Activated CD8-positive, alpha-beta memory T cell treated with anti-CD3 and anti-CD28 coated beads for 4 hours (primary cell): ENCODE measurements at places on chromosomes 3 and 15.

GRCh38 chr15:89303986-89304385, 30.6 kb downstream of the POLG start:
- DNase-seq = no peak

DNA sequence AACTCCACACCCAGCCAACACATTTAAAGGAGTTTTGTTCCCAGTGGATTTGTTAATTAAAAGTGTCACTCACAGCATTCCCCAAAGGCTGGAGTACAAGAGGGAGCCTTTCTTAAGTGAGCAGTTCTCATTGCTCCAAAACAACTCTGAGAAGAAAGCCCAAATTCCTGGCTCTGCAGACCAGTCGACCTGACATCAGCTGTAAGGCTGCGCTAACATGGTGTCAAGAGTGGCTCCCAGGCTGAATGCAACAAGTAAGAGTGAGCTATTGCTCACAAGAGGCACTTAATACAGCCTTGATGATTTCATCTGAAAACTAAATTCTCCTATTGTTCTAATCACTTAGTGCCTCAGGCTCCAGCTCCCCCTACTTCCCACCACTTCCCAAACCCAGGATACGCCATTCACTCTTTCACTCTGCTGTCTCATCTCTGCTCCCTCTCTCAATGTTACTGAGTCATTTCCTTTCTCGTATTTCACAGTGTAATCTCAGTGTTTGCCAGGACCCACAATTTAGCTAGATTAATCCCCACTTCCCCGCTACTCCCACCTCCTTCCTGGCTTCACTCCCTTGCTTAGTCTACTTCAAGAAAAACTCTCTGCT, 81.8 kb downstream of the WWTR1 start:
- no peak for DNase-seq

GRCh38 chr3:122555275-122556071, 8.6 kb downstream of the PARP9 start:
- no peak for DNase-seq

- DNase-seq = no peak
Measured at GRCh38 chr3:159761848-159762635, 226.6 kb upstream of the IL12A start.

DNA sequence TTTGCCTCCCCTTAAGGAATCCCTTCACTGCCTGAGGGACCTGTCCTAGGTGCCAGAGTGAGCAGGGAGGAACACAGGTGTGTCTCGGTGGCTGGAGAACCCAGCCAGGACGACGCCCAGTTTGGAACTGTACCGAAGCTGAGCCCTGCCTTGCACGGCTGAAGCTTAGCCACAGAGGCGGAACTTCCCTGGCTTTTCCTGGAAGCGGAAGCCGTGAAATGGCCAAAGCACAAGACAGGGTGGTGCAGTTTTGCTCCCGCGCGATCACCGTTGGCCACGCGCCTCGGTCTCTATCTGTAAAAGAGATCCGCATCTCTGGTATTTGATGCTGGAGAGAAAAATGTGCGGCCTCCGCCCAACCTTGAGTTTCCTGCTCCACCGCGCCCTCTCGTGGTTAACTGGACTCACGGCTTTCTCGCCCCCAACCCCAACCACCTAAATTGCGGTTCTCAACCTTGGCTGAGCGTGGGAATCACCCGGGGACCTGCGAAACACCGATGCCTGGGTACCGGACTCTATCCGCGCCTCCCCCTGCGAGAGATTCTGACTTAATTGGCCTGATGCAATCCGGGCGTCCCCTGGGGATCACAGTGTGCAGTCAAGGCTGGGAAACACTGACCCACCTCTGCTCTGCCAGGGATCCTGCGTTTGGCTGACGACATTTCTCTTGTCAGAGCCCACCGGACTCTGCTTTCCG, 70.7 kb upstream of the ABHD2 start:
- peak; percentile 64 for DNase-seq

GRCh38 chr3:106573605-106574004, 704.8 kb upstream of the CBLB start:
- no peak for DNase-seq

DNA sequence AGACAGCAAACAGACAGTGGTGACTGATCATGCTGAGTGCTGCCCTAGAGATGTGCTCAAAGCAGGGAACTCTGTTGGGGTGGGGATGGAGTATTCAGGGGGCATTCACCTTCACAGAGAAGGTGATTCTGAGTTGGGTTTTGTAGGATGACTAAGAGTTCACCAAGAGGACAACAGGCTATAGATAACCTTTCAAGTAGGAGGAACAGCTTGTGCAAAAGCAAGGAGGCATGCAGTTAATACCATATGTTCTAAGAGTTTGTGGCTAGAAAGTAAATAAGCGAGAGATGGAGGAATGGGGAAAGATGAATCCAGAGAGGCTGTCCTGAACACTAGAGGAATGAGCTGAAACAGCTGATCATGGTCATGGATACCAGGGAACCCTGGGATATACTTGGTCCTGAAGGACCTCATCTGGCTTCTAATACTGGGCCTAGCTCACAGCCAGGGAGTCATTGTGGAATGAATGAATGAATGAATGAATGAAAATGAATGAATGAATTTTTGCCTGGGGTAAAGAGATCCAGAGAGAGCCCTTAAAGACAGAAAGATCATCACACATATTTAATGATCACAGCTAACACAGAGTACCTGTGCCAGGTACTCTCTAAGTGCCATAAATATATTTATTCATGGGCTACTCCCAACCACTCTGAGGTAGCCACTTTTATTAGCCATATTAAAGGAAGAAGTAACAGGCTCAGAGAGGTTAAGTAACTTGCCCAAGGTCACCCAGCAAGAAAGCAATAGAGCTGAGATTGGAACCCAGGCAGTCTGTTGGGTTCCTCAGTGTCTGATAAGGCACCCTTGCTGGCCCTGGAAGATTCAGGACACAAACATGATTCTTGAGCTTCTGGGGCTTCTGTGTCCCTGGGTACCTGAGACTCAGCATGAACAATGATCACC, 22.0 kb downstream of the SMAD6 start:
- no peak for DNase-seq

- DNase-seq = no peak
Measured at GRCh38 chr15:69593981-69594966, 141.7 kb downstream of the RPLP1 start.

DNA sequence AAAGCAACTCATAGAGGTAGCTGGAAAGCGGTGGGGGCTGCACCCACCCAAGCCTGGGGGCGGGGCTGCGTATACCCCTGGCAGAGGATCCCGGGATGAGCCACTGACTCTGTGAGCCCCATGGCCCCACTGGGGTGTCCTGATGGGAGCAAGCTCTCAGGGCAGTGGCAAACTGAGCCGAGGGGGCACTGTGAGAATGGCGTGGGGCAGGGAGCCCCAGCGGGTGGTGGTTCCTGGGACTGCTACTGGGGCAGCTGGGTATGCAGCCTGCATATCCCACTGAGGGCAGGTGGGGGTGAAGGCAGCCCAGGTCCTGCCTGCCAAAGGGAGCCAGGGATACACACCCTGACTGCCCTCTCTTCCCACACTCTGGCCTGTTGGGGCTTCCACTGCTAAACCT, 59.4 kb downstream of the DNAJB8 start:
- DNase-seq = no peak

DNA sequence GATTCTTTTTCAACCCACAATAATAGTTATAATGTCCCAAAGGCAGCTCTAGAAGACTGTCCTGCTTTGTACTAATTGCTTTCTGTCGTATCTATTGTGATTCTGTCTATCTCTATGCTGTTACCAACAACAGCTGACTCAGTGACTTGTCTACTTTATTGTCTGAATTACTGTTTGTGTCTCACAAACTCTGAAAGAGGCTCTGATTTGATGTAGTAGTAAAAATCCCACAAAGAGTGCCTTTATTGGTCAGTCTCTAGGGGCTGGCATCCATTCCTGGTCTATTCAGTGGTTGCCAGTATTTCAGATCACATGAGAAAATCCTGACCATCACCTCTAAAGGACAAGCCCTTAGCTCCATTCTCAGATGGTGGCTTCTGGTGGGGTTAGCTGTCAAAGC, 254.2 kb downstream of the NSUN3 start:
- DNase-seq = no peak

GRCh38 chr3:73557986-73558726, 66.6 kb downstream of the PDZRN3 start:
- DNase-seq = no peak

- DNase-seq = no peak
Measured at GRCh38 chr3:98003306-98003969, 31.2 kb upstream of the RIOX2 start.

DNA sequence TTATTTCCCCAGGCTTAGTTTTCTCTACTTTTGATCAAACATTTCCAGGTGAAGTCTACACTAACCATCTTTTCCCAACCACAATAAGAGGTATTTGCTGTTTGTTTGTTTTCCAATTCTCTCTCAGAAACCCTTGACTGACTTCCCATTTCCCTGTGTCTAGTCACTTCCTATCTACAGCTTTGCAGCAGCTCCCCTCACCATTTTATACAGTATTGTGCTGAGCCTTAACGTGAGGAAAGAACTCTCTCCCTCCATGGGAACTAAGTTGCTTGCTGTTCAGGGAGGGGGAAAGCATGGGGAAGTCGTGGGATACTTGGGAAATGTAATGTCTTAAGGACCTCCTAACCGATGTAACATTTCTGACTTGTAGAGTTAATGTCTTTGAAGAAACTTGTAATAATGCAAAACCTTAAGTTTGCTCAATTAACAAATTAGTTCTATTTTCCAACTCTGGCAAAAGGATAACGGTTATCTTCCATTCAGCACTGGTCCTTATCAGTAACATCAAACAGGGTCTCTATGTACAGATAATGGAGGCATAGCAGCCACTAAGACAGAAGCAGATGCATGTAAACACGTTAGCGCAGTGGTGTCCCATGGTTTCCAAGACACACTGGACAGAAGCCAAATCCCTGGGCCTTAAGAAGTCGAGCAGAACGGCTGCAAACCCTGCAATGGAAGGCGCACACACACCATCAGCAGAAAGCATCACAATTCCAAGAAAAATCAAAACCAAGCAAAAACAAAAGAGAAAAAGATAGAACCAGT, 39.7 kb downstream of the NPTN start:
- DNase-seq = no peak

DNA sequence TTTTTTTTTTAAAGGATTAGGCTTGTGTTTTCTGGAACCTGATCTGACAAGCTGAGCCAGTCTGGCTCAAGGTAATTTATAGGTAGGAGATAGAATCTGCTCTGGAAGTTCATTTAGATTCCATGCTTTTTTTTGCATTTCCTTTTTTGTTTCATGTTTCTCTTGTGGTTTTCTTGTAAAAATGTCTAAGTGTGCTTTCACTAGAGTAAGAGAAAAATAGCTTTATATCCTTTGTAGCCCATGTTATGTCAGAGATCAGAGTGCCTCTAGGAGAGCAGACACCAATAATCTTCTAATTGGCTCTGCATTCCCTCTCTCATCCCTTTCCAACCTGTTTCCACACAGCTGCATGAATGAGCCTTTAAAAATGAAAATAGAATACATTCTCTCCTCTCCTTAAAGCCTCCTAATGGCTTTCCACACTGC, 389.8 kb upstream of the KCNMB2 start:
- DNase-seq = no peak

DNA sequence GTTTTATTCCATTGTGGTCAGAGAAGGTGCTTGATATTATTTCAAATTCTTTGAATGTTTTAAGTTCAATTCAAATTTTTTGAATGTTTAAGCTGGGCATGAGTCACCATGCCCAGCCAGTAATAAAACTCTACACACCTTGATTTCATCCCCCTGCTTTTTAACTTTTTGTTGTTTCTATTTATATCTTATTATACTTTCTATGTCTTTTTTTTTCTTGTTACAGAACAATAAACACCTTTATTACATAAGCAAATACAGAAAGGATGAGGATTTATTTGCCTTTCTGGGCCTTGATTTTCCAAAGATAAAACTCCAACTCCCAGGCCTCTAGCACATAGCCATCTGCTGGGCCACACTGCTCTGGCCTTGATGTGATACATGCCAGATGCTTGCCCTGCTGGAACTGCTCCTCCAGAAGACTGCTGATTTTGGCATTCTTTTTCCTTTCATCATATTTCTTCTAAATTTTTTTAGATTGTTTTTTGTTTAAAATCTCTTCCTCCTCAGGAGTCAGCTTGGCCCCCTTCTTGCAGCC, 14.0 kb downstream of the DNAH12 start:
- DNase-seq = no peak

- no peak for DNase-seq
Measured at GRCh38 chr3:119628390-119628789, 30.7 kb downstream of the PLA1A start.

GRCh38 chr3:149527531-149528339, 53.2 kb downstream of the TM4SF4 start:
- no peak for DNase-seq

DNA sequence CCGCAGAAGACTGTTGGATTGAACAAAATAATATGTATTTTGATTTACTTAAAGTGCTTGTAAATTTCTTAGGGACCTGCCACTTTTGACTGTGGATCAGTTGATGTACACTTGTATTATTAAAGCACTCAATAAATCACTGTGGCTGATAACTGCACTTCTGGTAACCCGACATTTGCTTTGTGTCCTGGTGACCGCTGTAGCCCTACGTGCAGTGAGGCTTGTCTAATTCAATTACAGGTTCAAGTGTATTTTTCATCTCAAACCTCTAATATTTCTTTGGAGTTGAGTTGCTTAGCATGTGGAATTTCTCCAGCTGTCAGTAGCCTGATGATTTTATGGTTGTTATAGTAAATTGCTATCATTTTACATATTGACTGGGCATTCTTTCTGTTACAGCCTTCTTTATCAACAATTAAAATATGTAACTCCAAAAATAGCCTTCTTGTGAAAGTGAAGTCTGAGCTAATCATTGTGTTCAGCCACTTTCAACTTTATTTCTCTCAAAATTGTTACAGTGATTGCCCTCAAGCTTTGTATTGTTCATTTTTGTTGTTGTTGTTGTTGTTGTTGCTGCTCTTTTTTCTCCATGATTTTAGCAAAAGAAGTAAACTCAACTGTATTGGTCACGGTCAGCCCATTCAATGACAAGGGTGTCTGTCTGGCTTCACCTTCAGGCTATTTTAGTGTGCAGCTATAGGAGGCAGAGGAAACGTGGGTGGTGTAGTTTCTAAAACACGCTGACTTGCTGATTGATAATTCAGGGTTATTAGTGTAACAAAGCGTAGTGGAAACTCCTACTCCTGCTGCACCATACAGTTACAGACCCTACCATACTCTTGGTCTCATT, 215.1 kb upstream of the UBE2E1 start:
- DNase-seq = no peak

DNA sequence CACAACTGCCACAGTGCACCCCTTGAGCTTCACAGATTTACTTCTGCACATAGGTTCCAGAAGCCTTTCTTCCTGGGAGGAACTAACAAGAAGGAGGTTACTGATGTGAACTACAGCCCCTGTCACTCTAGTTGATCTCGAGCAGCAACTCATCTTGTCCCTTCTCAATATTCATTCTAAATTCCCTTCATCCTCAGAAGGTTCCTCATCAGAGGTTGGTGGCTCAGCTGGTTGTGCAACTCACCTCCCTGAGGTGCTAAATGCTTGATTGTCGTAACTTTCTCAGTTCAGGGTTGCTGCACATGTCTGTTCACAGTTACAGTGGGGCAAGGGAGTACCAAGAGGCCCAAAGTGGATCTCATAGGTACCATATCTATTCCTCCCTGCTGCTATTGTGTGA, 5.7 kb upstream of the A4GNT start:
- no peak for DNase-seq
